ENCODE measurements at places on chromosomes 1 and 21.

DNA sequence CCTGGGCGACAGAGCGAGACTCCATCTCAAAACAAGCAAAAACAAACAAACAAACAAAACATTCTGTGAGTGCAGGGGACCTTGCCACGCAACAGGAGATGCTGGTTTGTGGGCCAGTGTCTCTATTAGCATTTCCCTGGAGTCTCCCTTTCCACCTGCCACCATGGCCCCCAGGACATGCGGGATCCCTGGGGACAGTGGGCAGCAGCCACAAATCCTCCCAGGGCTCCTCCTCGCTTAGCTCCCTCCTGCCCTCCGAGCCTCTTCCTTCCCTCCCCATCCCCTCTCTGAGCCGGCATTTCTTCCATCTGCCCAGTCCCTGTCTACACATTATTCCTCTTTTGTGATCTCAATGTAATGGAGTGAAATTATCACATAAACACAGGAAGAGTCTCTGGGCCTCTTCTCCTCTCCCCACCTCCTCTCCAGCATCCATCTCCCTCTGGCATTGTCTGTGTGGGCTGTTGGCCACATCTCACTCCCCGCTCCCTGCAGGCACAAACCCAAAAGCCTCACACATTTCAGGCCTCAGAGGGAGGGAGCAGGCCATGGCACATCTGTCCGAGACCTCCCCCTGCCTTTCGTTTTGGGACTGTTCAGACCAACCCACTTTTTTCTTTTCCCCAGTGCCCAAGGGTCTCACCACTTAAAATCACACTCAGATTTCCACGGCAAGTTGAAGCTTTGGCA is 144.3 kb downstream of the MIS18A start:
- no peak for DNase-seq

DNA sequence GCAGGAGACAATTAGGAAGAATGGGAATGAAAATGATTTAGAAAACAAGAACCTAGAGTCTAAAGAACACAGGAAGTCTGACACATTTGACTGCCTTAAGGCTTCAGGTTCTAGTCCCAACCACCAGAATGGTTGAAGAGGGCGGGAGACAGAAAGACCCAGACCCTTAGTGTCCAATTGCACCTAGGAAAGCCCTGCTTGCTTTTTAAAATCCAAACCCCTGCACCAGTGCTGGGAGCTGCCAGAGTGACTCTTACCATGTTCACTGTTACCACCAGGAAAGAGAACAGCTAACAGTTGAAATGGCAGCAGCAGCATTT is 265 bp downstream of the CD1B start:
- no peak for DNase-seq

DNA sequence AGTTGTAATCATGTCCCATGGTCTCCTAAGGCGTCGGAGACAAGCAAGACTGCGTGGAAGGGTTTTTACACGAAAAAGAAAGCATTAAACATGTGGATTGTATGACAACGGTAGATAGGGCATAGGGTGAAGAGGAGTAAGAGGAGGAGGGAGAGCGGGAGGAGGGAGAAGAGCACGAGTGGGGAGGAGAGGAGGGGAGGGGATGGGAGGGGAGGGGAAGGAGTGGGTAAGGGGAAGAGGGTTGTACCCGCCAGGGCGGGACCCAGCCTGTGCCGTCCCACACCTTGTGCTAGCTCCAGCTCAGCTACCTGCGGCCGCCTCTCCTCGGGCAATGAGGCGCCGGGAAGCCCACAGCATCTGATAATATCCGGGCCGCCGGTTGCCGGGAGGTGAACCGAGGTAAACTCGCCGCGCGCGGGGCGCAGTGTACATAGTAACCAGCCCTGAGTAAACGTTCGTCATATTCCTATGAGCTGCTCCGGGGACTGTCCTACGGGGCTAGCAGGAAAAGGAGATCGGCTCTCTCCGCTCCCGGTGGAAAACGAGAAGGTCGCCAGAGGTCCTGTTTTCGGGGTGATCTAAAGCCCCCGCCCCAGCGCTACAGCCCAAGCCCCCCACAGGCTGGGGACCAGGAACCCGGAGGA is 449 bp upstream of the RCAN3 start:
- peak; percentile 59 for DNase-seq

DNA sequence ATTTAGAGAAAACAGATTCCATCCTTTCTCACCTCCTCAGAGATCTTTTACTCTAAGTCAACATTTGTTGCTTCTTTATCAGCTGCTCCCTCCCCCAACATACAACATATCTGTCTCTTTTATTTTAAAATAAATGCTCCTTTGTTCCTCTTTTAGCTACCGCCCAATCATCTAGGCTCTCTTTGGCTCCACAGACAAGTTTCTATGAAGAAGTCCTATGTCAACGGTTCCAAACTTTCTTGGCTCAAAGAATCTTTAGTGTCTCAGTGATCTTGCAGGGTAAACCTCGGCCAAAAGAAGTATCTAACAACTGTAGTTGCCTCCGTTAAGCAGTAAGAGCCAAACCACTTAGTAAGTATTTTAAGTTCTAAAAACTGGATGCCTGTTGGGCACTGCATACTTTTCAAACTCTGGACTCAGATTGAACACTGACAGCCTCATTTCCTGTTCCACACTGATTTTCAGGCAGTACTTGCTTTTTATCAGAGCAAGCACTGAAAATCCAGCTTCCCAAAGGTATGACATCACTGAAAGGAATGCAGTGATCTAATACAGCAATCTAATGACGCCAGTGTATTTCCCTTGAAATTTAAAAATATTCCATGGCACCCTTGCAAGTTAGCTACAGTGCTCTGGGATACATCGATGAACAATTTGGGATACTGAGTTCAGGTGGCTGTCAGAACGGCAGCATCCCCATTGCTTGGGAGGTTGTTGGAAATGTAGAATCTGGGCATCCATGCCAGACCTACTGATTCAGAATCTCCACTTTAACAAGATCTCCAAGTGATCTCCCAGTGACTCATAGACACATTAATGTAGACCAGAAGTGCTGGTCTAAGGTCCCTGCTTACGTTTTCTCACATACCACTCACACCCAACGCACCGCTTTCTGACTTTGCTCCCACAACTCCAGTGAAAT is 26.8 kb downstream of the EGLN1 start:
- no peak for DNase-seq

DNA sequence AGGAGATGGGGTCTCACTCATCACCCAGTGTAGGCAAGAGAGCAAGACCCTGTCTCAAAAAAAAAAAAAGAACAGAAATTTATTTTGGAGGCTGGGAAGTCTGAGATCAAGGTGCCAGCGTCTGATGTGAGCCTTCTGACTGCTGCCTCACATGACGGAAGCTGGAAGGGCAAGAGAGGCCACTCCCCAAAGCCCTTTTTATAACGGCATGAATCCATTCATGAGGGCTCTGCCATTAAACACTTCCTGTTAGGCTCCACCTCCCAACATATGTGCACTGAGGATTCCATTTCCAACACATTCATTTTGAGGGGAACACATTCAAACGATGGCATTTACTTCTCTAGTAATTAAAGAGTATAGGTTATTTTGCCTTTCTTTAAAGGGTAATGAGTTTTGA is 50.9 kb upstream of the C1orf198 start:
- DNase-seq: no peak

- DNase-seq: no peak
Observed at GRCh38 chr1:245978915-245979314, 528.2 kb downstream of the SMYD3 start.

DNA sequence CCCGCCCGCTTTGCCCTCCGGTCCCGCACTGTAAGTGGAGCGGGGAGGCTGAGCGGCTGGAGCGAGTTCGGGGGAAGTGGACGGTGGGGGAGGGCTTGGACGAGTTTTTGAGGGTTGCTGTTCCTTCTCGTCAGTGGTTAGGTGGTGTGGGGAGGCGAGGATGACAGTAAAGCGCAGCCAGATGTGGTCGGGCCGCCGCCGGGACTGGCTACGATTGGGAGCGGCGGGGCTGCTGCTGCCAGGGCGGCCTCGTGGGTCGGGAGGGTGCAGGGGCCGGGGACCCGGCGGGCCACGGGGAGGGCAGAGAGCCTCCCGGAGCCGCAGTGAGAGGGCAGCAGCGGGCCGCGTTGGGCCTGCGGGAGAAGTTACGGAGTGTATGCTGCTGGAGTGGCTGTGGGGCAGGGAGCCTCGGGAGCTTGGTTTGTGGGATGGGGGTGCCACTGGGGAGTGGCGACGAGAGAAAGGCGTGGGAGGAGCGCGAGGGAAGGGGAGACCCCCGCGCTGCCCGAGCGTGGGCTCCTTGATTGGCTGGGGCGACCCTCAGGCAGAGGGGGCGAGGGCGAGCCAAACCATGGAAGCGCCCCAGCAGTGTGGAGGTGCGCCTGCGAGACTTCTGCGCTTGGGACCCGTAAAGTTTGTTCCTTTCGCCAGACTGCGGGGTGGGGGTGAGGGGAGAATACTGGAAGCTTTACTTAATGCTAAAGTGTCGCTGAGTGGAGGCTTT is 2.1 kb downstream of the ADGRL2 start:
- DNase-seq: no peak

GRCh38 chr21:35006771-35007170 is 42.3 kb downstream of the RUNX1 start:
- no peak for DNase-seq

GRCh38 chr1:46506470-46507219 is 17.0 kb downstream of the DMBX1 start:
- DNase-seq: no peak

DNA sequence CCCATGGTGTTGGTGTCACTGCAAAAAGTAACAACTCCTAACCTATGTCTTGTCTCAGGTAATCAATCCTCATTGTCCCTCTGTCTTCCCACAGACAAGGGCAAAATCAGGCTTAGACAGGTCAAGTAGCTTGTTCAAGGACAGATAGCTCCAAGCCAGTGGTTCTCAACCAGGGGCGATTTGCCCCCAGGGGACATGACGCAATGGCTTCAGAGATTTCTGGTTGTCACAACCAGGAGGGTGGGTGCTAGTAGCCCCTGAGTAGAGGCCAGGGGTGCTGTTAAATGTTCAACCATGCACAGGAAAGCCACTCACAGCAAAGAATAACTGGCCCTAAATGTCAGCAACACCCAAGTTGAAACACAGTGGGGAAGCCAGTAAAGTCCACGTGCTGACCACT is 178.9 kb downstream of the RUNX1 start:
- DNase-seq: no peak

DNA sequence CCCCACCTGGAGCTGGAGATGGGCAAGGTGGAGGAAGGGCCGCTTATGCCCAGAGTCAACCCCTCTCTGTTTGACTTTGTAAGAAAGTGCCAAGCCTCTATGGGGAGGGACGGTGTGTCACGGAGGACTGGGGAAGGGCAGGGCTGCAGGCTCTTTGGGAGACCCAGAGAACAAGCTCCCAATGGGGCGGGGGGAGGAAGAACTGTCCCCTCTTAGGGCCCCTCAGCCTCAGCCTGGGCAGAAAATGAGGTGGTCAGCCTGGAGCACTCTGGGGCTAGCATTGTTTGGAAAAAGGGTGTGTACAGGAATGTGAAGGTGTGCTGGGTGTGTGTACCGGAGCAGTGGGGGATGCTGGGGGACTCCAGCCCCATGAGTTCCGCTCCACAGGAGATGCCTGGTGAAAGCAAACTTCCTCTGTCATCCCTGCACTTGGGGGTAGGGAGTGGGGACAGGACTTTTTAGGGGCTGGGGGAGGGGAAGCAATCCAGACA is 1.2 kb upstream of the INAVA start:
- no peak for DNase-seq

DNA sequence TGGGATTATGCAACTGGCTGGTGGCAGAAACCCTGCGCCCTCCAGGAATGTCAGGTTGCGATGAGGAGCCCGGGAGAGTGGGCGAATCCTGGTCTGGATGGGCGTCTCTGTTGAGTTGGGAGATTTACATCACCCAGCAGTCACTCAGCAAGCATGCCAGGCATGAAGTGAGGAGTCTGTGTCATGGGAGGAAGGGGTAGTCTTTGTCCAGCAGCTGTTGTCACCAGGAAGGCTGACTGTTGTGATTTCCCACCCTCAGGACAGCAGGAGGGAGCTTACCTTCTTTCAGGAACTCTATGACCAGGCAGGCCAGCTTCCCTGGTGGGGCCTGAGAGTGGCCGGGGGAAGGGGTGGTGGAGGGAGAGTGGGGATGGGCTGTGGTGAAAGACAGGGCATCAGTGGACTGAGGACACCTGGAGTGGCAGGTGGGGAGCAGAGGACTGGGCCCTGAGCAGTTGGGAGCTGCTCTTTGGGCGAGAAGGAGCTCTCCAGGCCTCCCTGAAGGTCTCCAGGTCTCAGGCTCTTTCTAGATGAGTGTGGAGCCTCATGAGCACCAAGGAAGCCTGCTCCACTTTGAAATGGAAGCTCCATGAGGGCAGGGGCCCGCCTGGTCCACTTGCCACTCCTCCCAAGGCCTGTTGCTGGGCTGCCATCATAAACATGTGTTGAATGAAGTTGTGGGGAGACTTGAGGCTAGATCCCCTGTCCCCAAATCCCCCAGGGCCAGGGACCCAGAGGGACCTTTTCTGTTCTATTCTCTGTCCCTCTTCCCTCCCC is 21.3 kb upstream of the PKP1 start:
- DNase-seq: no peak

- no peak for DNase-seq
Observed at GRCh38 chr1:99371413-99371812, 107.1 kb downstream of the PLPPR4 start.

- no peak for DNase-seq
Observed at GRCh38 chr21:46545911-46546310, 59.0 kb downstream of the S100B start.

- no peak for DNase-seq
Observed at GRCh38 chr1:22347854-22348760, 103.5 kb upstream of the ZBTB40 start.

GRCh38 chr21:30638686-30639085 is 3.7 kb downstream of the KRTAP20-2 start:
- DNase-seq: no peak

DNA sequence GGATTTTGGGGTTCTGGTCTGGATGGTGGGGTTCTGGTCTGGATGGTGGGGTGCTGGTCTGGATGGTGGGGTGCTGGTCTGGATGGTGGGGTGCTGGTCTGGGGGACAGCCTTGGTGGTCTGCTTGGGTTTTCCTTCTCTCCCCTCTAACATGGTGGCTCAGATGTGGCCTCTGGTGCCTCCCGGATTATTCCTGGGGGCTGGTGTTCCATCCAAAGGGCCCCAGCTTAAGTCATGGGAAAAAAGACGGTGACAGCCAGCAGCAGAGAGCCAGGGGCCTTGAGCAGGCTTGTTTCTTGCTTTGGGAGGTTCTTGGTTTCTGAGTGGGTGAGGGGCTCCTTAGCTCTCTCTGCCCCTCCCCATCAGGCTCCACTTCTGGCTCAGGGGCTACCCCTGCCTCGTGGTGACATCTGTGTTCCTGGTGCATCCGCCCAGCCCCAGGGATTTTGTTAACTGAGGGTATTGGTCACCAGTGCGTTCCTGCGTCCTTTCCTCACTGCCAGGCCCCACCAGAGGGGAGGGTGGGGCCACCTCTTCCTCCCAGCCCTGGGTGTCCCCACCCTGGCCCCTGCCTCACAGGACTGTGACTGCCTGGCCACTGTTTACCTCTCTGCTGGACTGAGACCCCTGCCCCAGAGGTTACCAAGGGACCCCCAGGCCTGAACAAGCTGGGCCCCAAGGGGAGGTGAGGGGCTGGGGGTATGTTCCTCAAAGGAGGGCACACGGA is 43.2 kb upstream of the ACTRT2 start:
- no peak for DNase-seq

Data from stimulated activated CD4-positive, alpha-beta T cell treated with anti-CD3 and anti-CD28 coated beads, Interleukin-15, amount 100 ng/mL, for 48 hours (primary cell).